ENCODE measurements at places on chromosomes 6 and 20.
A peak's percentile ranks its signal among the peaks of the same experiment; 100 is the strongest.

GRCh38 chr6:148521158-148521557 lies 178.5 kb downstream of the SASH1 start:
- DNase-seq, result peak; percentile 34

DNA sequence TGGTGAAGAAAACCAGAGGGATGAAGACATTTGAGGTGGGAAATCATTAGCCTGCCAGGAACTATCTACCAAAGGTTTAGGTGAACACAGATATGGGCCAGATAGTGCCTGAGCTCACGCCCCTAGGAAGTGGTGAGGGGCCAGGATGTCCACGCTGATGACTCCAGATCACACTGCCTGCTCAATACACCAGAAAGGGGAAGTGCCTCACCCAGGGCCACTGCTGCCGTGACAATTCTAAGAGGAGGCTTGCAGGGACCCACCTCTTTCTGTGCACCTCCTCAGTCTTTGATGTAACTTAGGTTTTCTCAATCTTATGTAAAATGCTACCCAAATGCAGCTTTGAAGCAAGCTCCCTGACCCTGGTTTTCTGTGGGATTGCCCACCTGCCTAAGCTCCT lies 5.4 kb upstream of the RAB44 start:
- DNase-seq, result no peak

- no peak for DNase-seq
Measured at GRCh38 chr20:55782224-55782911, 223.0 kb downstream of the CBLN4 start.

DNA sequence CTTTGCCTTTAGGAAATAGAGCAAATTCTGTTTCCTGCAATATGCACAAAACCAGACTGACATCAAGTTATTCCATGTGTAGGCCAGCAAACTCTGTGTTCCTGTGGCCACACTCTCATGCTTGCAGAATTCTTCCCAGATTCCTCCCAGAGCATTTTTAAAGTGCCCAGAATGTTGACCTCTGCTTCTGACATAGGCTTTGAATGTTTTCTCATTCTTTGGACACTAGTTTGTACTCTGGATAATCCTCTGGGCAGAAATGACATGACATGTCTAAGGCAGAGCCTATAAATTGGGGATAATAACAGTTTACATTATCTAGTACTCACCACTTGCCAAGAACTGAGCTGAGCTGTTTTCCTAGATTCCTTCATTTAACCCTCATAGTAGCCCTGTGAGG lies 9.2 kb upstream of the EFHC1 start:
- DNase-seq, result no peak

DNA sequence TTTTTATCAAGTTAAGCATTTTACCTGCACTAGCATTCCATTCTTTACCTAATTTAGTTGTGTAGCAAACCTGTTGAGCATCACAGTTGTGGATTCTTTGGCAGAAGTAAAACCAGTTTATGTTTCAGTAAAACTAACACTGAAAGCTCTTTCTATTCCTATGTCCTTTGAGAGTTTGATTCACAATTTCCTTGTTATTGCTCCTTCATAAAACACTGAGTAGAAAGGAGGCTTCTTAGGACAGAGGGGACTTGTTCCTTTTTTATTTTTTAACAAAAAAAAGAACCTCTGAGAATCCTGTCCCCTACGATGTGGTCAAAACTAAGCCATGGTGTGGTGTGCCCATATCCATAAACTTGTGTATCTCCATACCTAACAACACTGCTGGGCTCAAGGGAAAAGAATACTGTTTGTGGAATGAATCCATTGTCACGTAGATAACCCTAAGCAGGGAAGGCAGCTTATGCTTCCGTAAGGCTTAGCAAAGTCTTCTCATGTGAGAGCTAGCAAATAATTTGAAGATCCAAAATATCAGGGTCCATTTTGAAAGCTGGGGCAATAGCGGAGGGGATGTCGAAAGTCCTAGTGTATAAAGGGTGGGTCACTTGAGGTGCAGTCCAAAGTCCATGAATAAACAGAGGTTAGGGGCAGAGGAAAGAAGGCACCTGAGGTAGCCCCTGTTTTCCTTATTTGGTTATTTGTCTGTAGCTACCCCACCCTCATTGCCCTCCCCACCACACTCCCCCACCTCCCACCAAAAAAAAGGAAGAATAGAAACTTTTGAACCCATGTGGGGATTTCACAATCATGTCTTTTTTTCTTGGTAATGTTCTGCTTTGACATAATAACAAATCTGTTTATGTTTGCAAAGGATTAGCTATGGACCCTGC lies 71.0 kb downstream of the PLAGL1 start:
- no peak for DNase-seq

- DNase-seq, result no peak
Measured at GRCh38 chr6:156396068-156396771, 381.0 kb upstream of the ARID1B start.

DNA sequence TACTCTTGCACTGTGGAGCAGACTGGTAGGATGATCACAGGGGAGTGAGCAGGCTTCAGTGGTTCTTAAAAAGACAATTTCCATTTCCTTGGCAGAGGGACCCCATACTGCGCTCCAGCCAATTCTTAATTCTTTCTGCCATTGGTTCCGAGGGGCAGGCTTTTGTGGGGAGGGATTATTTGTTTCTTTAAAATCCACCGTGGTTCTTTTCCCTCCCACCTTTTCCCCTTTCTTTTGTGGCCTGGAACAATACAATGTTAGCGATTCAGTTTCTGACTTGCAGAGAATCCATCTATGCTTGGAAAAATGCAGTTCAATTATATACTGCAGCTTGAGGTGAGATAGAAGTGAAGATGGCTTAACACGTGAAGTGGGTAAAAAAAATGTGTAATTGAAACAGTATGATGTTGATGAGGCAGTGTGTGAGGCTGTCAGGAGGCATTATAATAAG lies 379.0 kb upstream of the FLRT3 start:
- DNase-seq, result no peak

All from choroid plexus epithelial cell (primary cell).